AG09309 (cell line): ENCODE measurements at places on chromosomes 11 and 22.
A peak's percentile ranks its signal among the peaks of the same experiment; 100 is the strongest.

DNA sequence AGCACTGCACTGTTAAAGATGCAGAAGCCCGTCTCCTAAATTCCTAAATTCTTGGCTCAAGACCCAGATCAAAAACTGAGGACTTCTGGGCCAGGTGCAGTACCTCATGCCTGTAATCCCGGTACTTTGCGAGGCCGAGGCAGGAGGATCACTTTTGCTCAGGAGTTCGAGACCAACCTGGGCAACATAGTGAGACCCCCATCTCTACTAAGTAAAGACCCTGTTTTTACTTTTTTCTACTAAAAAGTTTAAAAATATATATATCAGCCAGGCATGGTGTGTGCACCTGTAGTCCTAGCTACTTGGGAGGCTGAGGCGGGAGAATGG, 29.7 kb downstream of the PDGFB start:
- DNase-seq = no peak

GRCh38 chr22:40504285-40505249, 132.0 kb downstream of the MRTFA start:
- DNase-seq = no peak

- DNase-seq = no peak
Measured at GRCh38 chr11:86360775-86361395, 13.8 kb upstream of the CCDC81 start.

GRCh38 chr22:39415506-39415905, 15.9 kb downstream of the TAB1 start:
- DNase-seq = no peak

- DNase-seq = no peak
Measured at GRCh38 chr11:119445850-119446249, 22.9 kb upstream of the THY1 start.

- DNase-seq = no peak
Measured at GRCh38 chr22:31841078-31841827, 87.4 kb downstream of the DEPDC5 start.

DNA sequence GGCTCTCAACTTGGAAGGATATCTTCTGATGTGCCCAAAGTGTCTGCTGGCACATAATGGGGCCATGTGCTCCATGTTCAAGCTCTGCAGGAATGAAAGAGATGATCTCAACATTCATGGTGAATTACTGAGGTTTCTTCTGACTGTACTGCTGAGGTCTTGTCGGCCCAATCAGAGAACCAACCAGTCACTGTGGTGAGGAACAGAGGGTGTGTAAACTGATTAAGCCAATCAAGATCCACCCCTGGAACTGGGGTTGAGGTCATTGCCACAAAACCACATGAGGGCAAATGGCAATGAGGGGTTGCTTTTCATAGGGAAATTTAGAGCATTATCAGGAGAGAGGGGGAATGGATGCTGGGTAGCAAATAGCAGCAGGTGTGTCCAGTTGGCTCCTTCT, 152.3 kb upstream of the RAG2 start:
- no peak for DNase-seq

DNA sequence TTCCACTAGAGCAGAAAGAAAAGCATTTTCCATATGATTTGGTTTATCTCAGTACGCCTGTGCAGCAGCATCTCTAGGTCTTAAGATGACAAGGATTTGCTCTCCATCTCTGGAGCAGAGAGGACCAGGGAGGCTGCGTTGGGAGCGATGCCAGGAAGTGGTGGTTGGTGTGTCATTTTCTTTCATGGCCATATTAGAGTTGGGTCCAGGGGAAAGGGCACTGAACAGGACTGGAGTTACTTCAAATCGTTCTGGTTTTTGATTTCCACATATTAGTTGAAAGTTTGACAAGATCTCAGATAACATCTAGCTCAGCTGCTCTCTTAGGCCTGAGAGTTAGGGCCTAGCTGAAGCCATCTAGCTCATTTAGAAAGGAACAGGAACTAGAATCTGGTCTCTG, 157.7 kb downstream of the ADAMTS15 start:
- no peak for DNase-seq

- DNase-seq = no peak
Measured at GRCh38 chr22:49155770-49156580, 671.7 kb downstream of the BRD1 start.

DNA sequence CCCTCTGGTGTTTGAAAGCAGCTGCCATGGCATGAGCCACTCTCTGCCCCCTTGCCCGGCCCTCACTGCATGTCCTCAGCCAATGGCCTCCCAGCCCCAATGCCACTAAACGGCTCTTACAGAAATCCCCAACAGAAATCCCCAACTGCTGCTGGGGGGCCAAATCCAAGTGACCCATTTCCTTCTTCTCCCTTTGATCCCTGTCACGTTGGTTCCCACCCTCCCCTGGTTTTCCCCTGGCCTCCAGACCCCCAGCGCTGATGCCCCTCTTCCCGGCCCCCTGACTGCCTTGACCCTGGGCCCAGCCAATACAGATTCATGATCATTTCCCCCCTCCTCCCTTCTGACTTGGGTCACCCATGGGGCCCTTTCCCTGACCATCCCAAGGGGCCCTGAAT, 30.9 kb downstream of the IGLL1 start:
- no peak for DNase-seq

DNA sequence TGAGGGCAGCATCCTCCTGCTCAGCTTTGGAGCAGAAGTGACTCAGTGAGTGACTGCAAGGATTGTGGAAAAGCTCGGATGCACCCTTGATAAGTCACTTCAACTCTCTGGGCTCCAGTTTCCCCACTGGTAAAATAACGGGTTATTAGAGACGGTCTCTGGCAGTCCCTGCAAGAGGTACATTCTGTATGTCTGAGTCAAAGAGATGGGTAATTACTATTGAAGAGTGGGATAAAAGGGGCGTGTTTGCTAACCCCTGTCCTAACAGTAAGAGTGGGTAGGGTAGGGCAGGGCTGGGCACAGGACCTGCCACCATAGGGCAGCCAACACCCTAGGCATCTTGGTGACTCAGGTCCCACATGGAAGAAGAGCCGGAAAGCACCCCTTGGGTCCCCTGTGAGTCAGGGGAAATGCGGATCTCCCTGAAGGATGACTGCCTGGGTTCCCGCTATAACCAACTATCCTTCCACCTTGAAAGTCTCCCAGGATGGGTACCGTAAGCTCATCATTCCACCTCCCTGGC, 7.3 kb upstream of the AHNAK start:
- peak; percentile 52 for DNase-seq

DNA sequence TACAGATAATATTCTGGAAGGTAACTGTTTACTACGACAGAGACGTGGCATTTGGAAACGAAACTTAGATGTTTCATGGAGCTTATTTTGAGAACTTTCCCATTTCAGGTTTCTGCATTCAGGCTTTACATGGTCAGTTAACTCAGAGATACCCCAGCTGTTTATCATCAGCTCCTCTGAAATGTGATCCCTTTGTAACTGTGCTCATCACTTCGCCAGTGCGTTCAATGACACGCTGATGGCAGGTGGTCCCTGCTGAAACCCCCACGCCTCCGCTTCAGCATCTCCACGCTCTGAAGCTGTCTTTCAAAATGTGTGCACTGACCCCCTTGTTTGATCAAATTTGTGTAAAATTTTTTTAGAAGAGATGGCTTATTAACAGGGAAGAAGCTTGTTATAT, 30.5 kb downstream of the ALG12 start:
- DNase-seq = no peak

DNA sequence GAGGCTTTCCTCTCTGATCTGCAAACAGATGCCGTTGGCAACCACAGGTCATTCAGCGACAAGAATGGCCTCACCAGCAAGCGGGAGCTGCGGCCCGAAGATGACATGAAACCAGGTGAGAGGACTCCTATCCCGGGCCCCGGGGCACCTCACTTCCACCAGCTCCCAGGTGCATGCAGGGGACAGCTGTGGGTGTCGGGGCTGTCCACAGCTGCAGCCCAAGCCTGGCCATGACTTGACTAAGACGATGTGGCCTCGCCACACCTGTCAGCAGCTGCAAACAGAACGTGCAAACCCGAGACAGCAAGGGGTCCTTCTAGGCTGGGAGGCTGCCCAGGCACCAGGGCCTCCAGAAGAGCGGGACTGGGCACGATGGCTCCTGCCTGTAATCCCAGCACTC, 3.6 kb downstream of the GAL start:
- DNase-seq = no peak

DNA sequence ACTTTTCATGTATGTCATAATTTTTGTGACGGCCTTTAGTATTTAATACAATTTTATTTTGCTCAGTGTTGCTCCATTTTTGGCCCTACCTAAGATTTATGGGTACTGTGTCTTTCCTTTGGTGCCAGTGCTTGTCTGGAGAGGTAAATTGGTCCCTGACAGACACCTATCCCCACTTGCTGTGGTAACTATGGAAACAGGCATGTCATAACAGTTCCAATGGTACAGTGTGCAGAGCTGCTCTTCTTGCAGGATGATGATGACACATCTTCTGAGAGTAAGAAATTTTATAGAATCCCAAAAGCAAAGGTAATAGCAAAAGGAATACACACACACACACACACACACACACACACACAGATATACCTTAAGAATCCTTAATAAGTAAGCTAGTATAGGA, 118.5 kb downstream of the ELP4 start:
- DNase-seq = no peak

- no peak for DNase-seq
Measured at GRCh38 chr22:37039466-37039865, 12.1 kb upstream of the KCTD17 start.

DNA sequence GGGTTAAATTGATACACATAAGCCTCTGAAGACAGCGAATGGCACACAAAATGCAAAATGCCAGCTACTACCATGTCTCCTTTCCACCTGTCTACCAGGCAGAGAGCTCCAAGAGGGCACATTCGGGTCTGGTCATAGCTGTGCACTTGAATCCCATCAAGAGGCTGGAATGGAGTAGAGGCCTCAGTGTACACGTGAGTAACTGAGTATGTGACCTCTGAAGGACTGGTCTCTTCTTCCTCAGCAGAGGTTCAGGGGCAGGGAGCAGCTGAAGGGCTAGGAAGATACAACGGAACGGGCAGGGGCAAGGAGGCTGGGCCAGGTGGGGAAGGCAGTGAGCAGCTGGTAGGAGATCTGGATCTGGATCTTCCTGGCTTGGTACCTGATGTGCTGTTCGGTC, 56.3 kb upstream of the PHOX2A start:
- DNase-seq = no peak

DNA sequence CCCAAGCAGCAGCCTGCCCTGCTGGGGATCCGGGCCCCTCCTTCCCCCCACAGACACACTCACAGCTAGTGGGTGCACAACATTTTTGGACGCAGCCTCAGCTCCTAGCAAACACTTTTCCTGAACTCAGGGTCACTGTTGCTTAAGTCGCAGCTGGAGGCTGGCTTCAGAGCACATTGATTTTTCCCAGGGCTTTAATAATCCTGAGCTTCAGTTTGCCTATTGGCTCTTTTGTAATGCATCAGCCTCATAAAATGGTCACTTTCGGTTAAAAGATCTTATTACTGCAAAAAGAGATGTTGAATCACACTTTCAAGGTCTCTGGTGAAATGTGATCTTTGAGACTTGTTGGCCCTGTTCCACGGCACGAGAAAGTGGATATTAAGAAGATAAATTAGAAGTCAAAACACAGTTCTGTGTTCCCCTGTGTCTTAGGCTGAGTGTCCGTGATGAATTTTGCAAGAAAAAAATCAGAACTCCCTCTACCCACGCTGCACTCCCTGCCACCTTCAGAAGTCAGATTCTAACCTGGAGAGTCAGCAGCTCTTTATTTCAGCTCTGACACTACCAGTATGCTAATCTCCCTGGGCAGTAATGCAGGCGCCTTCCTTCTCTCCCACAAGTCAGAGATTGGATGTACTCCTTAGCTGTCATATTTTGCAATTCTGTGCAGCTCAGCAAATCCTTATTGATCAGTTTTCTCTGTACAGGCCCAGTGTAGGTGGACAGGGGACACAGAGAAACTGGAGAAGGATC, 158.2 kb upstream of the E2F8 start:
- DNase-seq = peak; percentile 91

GRCh38 chr22:35506259-35506570, 34.4 kb upstream of the RASD2 start:
- DNase-seq = no peak

DNA sequence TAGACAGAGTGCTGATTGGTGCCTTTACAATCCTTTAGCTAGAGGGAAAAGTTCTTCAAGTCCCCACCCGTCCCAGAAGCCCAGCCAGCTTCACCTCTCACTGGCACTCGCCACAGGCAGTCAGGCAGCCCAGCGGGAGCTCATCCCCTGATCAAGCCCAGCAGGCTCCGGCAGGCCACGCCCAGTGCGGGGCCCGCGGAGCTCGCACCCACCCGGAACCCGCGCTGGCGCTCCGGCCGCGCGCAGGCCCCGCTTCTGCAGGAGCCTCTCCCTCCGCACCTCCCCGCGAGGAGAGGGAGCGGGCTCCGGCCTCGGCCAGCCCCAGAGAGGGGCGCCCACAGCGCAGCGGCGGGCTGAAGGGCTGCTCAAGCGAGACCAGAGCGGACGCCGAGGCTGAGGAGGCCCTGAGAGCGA, 202.4 kb upstream of the PDGFD start:
- DNase-seq = no peak

- peak; percentile 14 for DNase-seq
Measured at GRCh38 chr11:106231591-106231990, 154.1 kb downstream of the AASDHPPT start.

GRCh38 chr11:33672273-33672672, 28.4 kb downstream of the C11orf91 start:
- DNase-seq = no peak

- DNase-seq = no peak
Measured at GRCh38 chr11:12111549-12112520, 1.4 kb downstream of the MICAL2 start.

GRCh38 chr11:843086-843734, 558 bp downstream of the TSPAN4 start:
- no peak for DNase-seq

DNA sequence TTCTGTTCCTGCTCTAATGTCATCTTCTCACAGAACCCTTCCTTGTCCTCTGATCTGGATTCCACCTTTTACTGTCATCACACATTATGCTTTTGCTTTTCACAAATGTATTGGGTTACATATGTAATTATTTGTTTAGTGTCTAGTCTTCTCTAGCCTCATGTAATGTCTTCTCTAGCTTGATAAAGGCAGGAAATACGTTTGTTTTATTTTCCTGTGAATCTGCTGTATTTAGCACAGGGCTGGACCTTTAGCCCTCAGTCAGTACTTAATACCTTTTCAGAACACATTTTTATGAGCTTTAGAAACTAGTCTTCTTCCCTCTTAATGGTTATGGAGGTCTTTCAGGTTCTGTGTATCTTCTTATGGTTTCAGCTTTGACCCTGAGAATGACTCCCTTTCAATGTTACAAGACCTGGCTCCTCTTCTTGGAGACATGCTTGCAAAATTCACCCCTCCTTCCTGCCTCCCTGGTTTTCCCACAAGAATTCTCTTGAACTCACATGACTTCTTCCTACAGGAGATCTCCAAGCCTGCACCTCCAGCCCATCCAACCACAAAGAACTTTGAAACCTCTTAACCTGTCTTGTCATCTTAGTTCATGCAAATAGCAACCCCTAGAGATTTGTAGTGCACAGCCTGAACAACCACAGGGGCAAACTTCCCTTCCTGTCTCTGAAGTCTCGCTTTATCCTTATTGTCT, 132.7 kb upstream of the DDI1 start:
- no peak for DNase-seq
